MV-4-11 (cell line): ENCODE measurements at places on chromosomes 1 and 21.
A peak's percentile ranks its signal among the peaks of the same experiment; 100 is the strongest.

DNA sequence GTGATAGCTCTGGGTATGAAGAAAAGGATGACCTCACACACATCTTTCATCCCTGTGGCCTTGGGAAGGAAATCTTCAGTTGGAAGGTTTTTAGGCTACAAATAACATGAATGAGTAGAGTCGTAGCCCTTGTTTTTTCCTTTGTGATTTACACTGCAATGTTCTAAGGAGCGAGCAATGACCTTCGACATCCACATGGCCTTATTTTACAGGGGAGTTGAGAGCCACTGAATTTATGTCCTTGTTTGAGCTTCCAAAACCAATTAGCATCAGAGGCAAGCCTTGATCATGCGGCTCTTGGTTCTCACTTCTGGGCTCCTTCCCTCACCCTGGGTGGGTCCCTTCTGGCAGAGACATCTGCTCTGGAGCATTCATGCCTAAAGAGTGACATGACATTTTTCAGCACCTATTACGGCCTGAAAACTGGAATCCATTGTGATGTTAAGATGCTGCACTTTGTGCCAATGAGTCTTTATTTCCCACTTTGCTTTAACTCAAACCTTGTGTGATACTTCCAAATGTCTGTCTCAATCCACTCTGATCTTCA lies 70.5 kb upstream of the RUNX1 start:
- DNase-seq = no peak

- DNase-seq = peak; percentile 60
These were observed 2.0 kb downstream of the ADAMTSL4 start for GRCh38 chr1:150551051-150551783.

- DNase-seq = peak; percentile 39
These were observed 9.1 kb downstream of the SYT2 start for GRCh38 chr1:202701200-202701599.

GRCh38 chr1:14677292-14677971 lies 78.9 kb downstream of the KAZN start:
- DNase-seq = no peak

GRCh38 chr1:214116258-214116657 lies 128.5 kb downstream of the PROX1 start:
- DNase-seq = no peak

DNA sequence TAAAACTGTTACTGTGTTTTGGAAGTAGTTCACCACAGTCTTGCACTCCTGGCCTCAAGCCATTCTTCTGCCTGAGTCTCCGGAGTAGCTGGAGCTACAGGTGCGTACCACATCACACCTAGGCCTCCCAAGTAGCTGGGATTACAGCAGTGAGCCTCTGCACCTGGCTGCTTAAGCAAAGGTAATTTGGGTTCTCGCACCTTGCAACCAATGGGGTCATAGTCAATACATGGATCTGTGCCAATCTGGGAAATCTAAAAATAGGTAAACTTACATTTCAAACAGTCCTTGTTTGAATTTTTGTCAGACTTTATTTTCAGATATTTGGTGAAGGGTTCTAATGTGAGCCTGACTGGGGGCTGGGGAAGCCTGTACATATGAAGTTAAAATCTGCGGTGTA lies 466.5 kb downstream of the PCP4 start:
- DNase-seq = no peak
